WTC11 (cell line): ENCODE measurements at places on chromosomes 11 and 22.

- peak overlapping the region; percentile 55 for H3K27ac ChIP-seq
- H3K36me3 ChIP-seq, result no peaks in the 10 kb centered on the region; the same call in 1 of the 2 replicates
- H3K27me3 ChIP-seq, result no peaks in the 10 kb centered on the region
- DNase-seq, result no peak
Observed at GRCh38 chr11:96180341-96180740, 162.7 kb downstream of the MAML2 start.

DNA sequence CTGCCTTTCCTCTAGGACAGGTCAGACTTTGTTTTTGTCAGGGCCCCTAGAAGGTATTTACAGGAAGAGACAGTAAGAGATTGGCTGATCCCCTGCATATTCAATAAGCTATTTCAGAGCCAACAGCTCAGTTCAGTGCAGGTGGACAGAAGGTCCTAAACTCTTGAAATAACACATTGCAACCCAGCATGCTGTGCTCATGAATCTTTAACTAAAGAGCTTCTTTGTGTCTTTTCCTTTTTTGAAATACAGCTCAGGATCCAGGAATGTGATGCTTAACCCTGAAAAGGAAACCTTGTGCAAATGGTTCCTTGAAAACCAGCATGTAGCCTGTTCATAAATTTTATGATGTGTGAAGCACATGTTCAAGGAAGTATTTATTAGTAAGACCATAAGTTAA, 43.9 kb downstream of the BBOX1 start:
- peaks cover 12% of the 10 kb centered on the region for H3K4me1 ChIP-seq
- H3K27ac ChIP-seq, result 0 out of 2 replicates have a peak overlapping the region, but pooled peaks have one; percentile 4
- H3K4me3 ChIP-seq, result no peak overlapping the region
- no peaks in the 10 kb centered on the region for H3K27me3 ChIP-seq
- no peak for DNase-seq
- 0 out of 2 replicates have a peak, but pooled peaks cover 2% of the 10 kb centered on the region for H3K36me3 ChIP-seq

GRCh38 chr11:128190312-128190711, 397.0 kb downstream of the ETS1 start:
- H3K36me3 ChIP-seq, result peaks cover 13% of the 10 kb centered on the region
- no peaks in the 10 kb centered on the region; the same call in 1 of the 2 replicates for H3K27me3 ChIP-seq
- DNase-seq, result no peak
- H3K4me3 ChIP-seq, result no peak overlapping the region
- H3K27ac ChIP-seq, result no peak overlapping the region

DNA sequence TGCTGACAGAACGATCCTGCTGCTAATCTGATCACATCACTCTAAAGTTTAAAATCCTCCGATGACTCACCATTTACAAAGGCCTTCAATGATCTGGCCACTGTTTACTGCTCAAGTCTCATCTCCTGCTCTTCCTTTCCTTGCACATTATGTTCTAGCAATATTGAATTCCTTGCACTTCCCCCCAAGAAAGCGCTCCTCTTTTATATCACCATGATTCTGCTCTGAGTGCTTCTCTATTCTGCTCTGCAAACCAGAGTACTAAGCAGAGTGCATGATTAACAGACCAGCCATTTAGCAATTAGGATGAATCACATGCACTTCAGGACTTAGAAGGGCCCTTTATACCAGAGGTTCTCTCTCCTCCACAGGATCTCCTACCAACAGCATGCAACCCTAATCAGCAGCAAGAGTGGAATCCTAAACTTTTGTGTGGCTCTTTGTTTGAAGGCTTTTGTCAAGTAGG, 1122.8 kb upstream of the CCDC90B start:
- no peak overlapping the region for H3K27ac ChIP-seq
- no peak for DNase-seq
- H3K4me1 ChIP-seq, result peaks cover 9% of the 10 kb centered on the region
- H3K4me3 ChIP-seq, result no peak overlapping the region
- no peaks in the 10 kb centered on the region for H3K36me3 ChIP-seq
- no peaks in the 10 kb centered on the region for H3K27me3 ChIP-seq

- no peak overlapping the region for H3K27ac ChIP-seq
- DNase-seq, result no peak
- no peak overlapping the region for H3K4me3 ChIP-seq
- no peaks in the 10 kb centered on the region for H3K36me3 ChIP-seq
- H3K27me3 ChIP-seq, result no peaks in the 10 kb centered on the region
- H3K4me1 ChIP-seq, result 0 out of 2 replicates have a peak, but pooled peaks cover 10% of the 10 kb centered on the region
Observed at GRCh38 chr11:133988686-133989410, 32.1 kb upstream of the IGSF9B start.

- H3K27me3 ChIP-seq, result no peaks in the 10 kb centered on the region
- DNase-seq, result no peak
- H3K4me1 ChIP-seq, result peaks cover 79% of the 10 kb centered on the region
- peak overlapping the region; percentile 11; the same call in 1 of the 2 replicates for H3K4me3 ChIP-seq
- peak overlapping the region; percentile 62 for H3K27ac ChIP-seq
- H3K36me3 ChIP-seq, result peaks cover 8% of the 10 kb centered on the region
Observed at GRCh38 chr11:27465629-27466028, 7.0 kb downstream of the LGR4 start.
